ENCODE measurements at places on chromosomes 12 and 14.

DNA sequence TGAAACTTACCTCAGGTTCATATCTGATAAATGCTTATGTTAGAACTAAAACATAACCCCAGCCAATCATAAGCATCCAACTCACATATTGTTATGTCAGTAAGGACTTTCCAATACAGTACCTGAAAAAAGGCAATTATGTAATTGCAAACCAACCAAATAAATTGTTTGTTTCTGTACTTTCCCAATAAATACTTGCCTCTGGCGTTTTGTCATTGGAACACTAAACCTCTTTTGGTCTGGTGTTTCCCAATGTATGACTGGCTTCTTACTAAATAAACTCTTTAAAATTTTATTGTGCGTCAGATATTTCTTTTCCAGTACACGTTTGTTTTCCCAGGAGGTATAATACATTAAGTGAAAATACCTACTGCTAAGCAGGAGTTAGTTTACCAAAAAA is 6.7 kb upstream of the PTPRB start:
- DNase-seq = no peak

GRCh38 chr12:66709893-66710292 is 31.0 kb upstream of the GRIP1 start:
- DNase-seq = no peak

DNA sequence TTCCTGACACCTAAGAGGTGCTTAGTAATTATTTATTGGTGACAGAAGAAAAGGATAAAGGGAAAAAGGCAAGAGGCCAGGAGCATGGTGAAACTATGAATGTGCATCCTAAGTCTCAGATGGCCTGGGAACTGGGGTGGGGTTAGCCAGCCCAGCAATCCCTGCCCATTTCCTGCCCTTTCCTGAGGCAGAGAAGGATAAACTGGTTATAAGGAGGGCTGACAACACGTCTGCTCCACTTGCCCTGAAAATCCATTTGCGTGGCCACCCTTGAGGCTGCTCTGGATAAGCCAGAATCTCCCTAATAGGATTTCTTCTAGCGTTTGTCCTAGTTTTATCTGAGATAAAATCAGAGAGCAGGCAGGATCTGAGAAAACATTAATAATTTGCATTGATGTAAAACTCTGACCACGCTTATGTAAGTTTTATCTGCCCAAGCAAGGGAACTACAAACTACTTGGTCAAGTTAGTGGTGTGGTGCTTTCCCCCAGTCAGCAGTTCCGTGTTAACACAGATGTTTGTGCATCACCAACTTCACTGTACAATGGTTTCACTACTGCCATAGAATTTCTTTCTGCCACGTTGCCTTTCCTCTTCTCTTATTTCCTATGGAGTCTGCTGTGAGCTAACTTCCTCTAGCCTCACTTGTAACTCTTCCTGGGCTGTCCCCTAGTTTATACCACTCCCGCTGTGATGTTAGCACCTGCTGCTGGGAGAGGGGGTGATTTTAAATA is 392.7 kb downstream of the RPS29 start:
- DNase-seq = no peak

- DNase-seq = no peak
Observed at GRCh38 chr12:52699960-52700359, 3.4 kb downstream of the KRT77 start.

DNA sequence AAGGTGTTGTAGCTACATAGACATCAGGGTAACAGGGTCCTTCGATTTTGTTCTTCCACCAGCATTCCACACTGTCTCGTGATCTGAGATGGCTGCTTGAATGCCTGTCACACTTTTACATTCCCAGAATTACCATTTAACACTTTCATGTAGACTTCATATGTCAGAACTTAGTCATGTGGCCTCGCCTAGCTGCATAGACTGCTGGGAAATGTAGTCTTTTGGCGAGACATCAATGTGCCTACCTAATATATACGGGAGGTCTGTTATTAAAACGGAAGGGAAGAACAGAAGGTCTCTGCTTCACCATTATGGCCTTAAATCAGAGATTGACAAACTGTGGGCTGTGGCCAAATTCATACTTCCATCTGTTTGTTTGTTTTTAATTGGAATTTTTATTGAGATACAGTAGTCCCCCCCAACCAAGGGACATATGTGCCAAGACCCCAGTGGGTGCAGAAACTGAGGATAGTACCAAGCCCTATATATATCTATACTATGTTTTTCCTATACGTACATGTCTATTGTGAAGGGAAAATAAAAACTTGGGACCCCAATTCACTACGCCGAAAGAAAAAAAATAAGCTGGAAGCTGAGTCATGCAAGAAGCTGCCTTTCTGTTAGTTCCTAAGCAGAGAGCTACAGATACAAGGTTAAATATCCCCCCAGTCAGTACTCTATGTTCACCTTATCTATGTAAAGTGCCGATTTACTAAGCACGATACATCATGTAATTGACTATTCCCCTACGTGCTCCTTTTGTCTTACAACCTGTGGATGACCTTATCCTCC is 11.3 kb upstream of the HRK start:
- DNase-seq = no peak

DNA sequence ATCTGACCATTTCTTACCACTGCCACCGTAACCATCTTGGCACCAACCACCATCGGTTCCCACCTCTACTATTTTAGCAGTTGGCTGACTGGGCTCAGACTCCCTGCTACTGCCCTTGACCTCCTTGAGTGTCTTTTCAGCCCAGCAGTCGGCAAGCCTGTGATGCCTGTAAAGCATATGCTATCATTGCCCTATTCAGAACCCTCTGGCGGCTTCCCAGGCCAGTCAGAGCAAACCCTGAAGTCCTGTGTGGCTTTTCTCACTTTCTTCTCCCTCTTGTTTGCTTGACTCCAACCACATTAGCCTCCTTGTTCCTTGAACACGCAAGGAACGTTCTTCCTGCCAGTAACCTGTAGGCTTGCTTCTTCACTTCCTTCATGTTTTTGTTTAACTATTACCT is 6.2 kb downstream of the IRAK3 start:
- no peak for DNase-seq

- DNase-seq = no peak
Observed at GRCh38 chr12:130540376-130540775, 175.7 kb downstream of the RIMBP2 start.

DNA sequence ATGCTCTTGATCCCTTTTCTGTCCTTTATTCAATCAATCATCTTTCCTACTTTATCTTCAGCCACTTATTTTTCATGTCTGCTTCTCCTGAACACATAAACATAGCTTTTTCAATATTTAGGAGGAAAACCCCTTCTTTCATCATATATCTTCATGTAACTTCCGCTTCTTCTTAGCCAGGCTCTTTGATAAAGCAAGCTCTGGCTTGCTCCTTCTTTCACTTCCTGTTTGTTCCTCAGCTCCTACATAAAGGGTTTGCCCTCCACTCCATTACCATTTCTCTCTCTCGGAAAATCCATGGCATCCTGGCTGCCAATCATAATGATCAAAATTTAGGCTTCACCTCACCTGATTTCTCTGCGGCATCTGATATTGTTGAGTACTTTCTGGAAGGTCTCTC is 33.7 kb upstream of the HELB start:
- no peak for DNase-seq

- peak; percentile 44 for DNase-seq
Observed at GRCh38 chr12:4829161-4829792, 80.4 kb upstream of the KCNA1 start.

DNA sequence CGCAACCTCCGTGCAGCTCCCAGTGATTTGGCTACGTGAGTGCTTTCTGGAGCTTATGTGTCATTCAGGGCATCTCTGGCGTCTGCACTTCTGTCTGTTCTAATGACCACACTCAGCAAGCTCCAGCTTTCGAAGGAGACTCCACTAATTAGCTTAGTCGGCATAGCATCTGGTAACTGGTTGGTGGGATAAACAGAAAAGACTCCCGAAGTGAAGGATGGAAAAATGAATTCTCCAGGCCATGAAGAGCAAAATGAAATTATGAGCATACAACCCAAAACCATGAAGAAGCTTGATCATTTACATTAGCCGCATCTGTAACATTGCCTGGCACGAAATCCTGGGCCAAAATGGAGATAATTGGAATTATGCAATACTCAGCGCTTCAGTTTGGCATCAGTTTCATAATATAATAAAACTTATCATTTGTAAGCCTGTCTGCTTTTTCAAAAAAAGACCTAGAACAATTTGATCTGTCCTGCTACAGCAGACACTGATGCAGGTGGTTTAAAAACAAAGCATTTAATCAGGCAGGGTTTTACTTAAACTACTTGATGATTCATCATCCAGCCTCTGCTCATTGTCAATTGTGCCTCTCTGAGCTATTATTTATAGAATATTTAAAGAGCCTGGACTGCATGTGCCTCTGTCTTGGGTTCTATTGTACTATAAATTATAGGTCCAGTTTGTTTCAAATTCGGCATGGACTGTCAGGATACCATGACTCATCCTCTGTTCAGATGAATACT is 87.4 kb downstream of the SYT1 start:
- DNase-seq = no peak

Data from activated naive CD4-positive, alpha-beta T cell treated with anti-CD3 and anti-CD28 coated beads for 36 hours (primary cell).